RKO (cell line): ENCODE measurements at places on chromosomes 5 and 9.

GRCh38 chr9:131039129-131039954 is 30.4 kb downstream of the LAMC3 start:
- DNase-seq = no peak

DNA sequence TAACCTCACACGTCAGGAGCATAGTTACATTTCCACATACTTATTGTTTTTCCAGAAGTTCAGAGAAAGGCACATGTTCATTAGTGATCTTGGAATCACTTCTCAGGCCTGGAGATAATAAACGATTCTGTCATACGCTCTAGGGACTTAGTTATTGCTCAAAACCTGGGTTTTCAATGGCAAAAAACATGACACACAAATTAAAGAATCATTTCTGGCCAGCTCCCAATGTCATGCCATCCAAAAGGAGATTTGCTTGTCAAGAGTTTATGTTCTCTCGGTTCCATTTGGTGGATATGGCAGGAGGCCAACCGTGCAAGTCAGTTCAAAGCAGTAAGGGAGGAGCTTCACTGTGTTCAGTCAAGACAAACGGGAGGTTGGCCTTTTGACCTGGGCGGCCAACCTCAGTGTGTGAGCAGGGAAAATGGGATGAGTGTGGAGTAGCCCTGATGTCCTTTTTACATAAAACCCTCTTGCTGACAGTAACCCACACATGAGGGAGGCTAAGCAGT is 123.4 kb downstream of the NXNL2 start:
- no peak for DNase-seq

DNA sequence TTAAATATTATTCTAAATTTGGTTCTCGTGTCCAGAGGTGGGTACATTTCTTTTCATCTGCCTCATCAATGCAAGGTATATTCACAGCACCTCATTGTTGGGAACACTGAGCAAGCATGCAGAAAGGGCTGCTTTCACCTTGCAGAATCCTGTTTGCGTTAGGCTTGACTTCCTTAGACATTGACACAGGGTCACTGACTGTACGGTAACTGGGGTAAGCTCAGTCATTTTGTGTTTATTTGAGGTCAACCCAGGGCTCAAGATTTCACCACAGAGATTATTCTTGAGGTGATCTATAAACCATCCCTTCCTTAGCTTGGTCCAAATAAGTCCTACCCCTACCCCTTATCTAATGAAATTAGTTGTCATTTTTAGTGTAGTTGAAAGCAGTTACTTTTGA is 1.7 kb upstream of the PTPDC1 start:
- DNase-seq = no peak

GRCh38 chr9:6216951-6217350 is 1.3 kb downstream of the IL33 start:
- DNase-seq = no peak

- no peak for DNase-seq
These were observed 139.4 kb upstream of the IL12B start for GRCh38 chr5:159469496-159470372.
